ENCODE measurements at places on chromosomes 13 and 19.

DNA sequence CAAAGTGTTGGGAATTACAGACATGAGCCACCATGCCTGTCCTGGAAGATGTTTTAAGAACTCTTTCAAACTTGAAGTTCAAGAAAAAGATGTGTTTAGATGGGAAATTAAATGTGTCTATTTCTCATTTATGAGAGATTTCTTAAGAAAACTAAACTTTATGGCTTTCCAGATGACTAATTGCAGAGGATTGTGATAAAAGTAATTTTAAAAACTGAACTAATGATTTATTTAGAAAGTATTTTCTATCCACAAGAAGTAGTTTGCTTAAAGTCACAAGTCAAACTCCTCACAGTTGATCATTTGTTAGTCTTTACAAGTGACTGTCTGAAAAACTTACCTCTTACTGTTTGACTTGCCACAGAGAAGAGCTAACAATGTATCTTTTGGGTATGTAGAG, 89.6 kb upstream of the SPRY2 start:
- no peak for DNase-seq

DNA sequence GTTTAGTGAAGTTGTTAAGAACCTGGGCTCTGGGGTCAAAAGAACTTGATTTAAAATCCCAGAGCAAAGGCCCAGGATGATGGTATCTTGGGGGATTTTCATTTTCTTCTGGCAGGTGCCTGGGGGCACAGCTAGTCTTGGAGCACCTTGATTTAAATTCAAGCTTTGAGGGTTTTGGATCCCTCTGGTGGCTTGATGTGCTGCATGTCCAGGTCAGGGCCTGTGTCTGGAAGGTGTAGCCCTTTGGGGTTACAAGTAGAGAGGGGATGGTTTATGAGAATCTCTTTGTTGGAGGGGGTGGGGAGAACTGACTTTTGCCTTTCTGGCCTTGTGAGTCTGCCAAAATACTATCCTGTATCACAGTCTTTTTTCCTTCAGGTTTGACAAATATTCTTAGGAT, 55.8 kb downstream of the AKAP11 start:
- DNase-seq, result no peak

GRCh38 chr13:108677806-108678205, 48.4 kb downstream of the MYO16 start:
- no peak for DNase-seq

- no peak for DNase-seq
Measured at GRCh38 chr13:44578067-44578400, 1.9 kb upstream of the TSC22D1 start.

GRCh38 chr19:31350033-31350692, 927 bp upstream of the TSHZ3 start:
- no peak for DNase-seq

DNA sequence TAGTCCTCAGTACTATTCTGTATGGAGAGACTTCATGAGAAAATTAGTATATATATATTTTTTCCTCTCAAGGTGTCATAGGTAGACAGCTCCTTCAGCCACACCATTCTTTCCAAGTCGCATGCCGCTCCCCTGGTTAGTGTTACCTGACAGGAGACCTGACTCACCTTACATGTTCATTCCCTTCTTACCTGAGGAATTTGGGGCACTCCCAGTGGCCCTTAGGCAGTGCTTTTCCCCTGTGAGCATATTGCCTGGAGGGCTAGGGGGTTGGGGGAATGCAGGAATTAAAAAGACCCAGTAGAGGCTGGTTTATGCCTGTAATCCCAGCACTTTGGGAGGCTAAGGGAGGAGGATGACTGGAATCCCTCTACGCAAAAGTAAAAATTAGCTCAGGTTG, 9.0 kb upstream of the ACTN4 start:
- no peak for DNase-seq

DNA sequence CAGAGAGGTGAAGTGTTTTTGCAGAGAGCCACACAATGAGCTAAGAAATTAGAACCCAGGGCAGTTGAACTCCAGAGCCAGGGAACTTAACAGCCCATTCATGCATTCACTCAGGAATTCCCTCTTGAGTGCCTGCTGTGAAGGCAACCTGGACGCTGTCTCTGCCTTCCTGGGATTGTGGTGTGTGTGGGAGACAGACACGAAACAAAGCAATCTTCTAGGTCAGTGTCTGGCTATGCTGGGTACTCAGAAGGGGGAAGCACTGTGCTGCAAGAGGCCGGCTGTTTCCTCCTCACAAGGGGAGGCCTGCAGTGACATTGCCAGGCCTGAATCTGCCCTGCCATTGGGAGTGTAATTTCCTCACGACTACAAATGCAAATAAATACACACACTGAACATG, 9.7 kb downstream of the BCKDHA start:
- DNase-seq, result no peak

DNA sequence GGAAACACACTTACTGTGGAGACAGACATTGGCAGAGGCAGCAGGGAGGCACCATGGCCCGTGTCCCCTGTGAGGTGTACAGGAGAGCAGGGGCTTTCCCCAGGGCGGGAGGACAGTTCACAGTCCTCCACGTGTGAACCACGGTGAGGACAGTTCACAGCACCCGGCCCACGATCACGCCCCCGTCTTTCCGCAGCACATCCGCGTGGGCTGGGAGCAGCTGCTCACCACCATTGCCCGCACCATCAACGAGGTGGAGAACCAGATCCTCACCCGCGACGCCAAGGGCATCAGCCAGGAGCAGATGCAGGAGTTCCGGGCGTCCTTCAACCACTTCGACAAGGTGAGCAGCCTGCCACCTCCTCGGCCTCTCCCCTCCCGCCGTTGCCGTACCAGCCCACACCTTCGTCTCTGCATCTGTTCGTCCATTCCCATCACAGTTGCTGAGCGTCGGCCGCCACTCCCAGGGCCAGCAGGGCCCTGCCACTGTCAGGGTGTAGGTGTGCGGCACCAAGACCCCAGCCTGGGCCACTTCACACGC, 17.4 kb downstream of the CAPN12 start:
- peak; percentile 44 for DNase-seq

DNA sequence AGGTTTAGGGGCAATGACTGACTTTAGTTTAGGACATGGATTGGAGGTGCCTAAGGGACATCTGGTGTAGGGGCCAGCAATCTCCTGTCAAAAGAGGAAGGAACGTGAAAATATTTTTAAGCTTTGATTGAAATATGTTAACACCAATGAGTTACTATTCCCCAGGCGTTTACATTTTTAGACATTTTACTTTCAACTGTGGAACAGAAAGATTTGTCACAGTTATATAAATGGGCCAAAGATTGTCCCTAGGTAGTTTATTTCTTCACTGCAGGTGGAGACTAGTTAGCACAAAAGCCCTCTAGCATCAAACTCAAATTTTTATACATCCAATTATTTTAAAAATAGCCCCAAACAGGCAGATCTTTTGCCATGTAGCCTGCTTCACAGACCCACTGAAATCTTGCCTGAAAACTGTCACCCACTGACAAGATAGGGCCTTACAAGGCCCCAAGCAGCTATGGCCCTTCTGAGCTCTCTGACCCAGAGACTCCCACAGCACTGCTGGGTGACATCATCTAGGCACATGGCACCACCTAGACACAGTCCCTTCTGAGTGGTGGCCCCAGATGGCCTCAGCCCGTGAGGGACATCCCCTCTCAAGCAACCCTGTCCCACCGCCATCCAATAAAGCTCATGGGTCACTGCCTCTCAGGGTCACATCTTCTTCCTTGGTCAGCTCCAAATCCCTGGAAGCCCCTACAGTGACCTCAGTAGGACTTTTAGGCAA, 64.8 kb upstream of the DOCK9 start:
- DNase-seq, result no peak

GRCh38 chr19:16383584-16384161, 59.0 kb downstream of the KLF2 start:
- DNase-seq, result no peak

DNA sequence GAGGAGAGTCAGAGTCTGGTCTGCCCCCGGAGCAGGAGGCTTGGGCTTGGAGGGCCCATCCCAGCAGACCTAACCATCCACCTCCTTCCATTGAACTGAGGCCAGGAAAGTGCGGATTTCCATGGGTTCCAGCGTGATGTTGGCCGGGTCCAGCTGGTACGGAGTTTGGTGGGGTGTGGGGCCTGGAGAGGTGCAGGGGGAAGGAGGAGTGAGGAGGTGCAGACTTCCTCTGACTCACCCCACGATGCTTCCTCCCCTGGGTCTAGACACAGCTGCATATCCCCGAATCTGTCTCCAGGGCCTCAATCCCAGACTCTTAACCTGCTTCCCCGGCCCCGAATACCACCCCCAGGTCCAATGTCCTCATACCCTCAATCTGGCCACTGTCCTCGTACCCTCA, 20.0 kb downstream of the MAN2B1 start:
- DNase-seq, result no peak

GRCh38 chr19:35995048-35995993, at the start of gene SDHAF1:
Gene SDHAF1, plus strand, starts transcription at chr19:35995188. Its CDS starts 87 bp downstream, at chr19:35995275.
- DNase-seq, result peak; percentile 92

DNA sequence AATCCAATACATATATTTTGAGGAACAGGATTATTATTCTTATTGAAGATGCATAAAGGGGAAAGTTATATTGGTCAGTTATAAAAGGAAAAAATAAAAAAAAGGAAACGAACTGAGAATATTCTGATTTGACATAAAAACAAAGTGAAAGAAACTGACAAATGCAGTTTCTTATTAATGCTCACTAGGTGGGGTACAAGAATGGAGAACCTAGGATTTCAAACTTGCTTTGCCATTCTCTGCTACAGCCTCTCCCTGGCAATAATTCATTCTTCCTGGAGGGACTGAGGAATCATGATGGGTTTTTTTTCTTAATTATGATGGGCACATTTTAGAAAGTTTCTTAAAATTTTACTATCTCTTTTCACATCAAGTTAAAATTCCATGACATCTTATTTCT, 154.9 kb downstream of the PCDH9 start:
- DNase-seq, result no peak

- DNase-seq, result no peak
Measured at GRCh38 chr19:4473011-4473762, 1.1 kb downstream of the HDGFL2 start.

DNA sequence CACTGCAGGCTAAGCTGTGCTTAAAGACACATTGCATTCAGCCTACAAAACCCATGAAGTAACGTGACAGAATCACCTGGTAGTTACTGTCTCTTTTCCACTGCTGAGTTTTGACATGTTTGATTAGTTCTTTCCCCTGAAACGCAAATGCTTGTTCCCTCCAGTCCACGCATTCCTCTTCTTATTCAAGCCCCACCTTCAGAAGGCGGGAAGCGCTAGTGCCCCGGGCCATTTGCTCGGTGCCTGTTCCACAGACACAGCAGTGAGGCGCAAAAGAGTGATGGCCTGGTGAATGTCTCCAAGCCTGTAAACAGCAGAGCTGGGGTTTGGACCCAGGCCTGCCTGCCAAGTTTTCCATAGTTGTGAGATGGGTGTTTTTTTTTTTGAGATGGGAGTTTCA, 10.9 kb downstream of the ACP4 start:
- DNase-seq, result no peak

GRCh38 chr19:7987114-7987768, 18.2 kb downstream of the ELAVL1 start:
- no peak for DNase-seq

DNA sequence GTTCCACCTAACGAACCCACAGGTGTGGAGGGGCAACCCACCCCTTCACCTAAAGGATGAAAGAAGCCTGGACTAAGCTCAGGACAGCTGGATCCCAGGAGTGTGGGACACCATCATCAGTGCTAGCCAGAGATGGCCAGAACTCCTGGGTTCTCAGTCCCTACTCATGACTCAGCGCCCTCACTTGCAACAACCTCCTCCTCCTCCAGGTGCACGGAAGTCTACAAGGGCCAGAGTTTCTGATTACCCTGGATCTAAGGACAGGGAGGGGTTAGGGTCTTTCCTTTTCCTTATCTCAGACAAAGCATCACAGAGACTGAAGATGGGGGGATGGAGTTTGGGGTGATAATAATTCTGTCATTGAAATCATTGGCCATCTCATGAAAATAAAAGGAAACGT, 8.0 kb downstream of the TULP2 start:
- DNase-seq, result no peak

GRCh38 chr13:112067871-112068539, 1.1 kb downstream of the SOX1 start:
- no peak for DNase-seq

DNA sequence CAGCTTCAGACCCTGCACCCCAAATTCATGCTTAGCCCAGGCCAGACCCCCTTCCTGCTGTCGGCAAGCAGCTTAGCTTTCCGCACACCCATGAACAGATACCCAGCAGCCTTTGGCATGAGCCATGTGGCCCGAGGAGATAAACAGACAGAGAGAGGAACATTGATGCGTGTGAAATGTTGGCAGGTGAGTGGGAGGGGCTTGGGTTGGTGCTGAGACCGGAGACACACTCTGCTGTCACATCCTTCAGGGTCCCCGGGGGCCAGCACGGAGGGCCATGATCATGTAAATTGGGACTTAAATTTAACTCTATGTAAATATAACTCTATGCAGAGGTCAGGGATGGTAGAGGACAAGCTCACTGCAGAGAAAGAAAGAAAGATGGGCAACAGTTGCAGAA, 1.5 kb downstream of the CD22 start:
- DNase-seq, result no peak

GRCh38 chr13:100658363-100658762, 16.2 kb downstream of the TMTC4 start:
- peak; percentile 6 for DNase-seq

DNA sequence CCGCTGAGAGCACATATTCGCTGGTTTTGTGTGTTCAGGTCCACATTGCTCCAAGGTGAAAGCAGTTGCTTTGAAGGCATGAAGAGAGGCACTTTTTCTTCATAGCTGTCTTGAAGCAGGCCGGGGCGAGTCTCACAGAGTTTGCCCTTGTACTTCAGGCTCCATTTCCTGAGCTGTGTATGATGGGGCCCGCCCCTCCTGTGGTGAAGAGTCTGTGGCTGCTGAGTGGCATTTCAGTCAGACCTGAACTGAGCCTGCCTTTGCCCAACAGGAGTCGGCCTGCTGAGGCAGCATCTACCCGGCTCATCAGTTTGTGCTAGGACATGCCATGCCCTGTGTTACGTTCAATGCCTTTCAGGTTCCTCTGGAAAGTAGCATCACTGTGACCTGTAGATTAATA, 44.4 kb upstream of the C1QTNF9 start:
- DNase-seq, result peak; percentile 87

DNA sequence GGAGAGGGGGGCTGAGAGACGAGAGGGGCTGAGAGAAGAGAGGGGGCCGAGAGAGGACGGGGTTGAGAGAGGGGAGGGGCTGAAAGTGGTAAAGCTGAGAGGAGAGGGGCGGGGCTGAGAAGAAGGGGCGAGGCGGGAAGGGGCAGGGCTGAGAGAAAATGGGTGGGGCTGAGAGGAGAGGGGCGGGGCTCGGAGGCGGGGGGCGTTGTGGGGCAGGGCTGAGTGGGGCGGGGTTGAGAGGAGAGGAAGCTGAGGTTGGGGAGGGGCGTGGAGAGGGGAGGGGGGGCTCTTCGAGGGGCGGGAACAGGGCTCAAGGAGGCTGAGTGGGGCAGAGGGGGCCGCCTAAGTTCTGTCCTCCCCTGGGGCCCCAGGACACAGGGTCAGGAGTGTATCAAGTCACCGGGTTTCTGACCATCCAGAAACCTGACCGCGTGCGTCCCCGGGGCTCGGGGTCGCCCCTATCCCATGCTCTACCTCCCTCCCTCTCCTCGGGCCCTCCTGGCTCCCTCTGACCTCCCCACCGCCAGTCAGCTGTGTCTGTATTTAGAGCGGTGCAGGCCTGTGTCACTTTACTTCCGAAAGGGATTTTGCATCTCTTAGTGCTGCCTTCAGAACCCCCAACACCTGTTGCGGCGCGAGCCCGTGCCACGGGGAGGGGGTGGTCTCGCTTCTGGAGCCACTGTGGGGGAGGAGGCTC, 38.6 kb upstream of the SEMA6B start:
- peak; percentile 67 for DNase-seq

Measured in CD4-positive, alpha-beta T cell treated with Interleukin-4 for 1 hour (primary cell).